ENCODE measurements at places on chromosomes 2 and 18.

DNA sequence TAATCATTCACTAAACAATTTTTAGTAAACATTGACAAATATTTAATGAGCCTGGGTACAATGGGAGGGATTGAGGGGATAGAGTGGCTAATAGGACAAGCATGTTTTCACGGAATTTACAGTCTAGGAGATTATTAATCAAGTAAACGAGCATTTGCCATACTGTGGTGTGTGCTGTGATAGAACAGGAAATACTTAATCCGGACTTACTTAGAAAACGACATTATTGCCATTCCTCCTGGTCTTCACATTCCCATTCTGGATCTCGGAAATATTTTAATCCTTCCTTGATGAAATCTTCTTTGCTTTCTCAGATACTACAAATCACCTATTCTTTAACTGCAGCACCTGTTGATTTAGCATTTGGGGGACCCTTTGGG, 905 bp downstream of the TTLL4 start:
- DNase-seq, result peak; percentile 59

DNA sequence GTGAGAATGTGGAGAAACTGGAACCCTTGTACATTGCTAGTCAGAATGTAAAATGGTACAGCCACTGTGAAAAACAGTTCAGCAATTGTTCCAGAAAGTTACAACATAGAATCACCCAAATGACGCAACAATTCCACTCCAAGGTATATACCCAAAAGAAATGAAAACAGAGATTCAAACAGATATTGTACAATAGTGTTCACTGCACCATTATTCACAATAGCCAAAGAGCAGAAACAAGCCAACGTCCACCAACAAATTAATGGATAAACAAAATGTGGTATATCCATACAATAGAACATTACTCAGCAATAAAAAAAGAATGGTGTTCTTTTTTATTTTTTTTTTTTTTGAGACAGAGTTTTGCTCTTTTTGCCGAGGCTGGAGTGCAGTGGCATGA, 10.9 kb downstream of the CLASP1 start:
- DNase-seq, result peak; percentile 34

DNA sequence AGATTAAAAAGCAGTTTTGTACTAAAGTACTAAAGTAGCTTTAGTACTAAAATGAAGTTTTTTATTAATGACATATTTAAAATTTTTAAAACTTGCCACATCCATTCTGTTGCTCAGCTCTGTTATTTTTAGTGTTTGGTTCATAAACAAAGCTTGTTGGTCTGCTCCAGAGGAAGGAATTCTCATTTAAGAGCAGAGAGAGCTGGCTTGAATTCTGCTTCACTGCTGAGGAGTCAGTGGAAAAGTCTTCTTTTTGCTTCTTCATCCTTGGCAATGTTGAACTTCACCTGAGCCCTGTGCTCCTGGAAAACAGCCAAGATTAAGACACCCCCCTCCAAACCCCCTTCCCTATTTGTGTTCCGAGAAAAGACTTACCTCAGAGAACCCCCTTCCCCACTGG, 40.6 kb downstream of the TMEM87B start:
- DNase-seq, result peak; percentile 50

DNA sequence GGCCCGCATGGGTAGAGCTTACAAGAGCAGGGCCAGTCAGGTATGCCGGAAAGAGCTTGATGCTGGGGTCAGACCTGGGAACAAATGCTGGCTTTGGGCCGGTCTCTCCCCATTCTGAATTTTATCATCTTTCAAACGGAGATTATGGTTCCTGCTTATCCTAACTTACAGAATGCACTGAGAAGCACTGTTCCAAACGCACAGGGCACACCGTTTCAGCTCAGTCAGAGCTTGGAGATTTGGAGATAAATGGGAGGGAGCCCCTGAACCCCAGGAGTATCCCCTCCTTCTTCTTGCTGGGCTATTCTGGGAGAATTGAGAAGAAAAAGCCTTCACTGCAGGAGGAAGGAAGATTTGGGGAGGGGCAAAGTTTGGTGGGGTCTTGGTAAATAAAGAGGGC, 169.4 kb downstream of the DDX1 start:
- no peak for DNase-seq

DNA sequence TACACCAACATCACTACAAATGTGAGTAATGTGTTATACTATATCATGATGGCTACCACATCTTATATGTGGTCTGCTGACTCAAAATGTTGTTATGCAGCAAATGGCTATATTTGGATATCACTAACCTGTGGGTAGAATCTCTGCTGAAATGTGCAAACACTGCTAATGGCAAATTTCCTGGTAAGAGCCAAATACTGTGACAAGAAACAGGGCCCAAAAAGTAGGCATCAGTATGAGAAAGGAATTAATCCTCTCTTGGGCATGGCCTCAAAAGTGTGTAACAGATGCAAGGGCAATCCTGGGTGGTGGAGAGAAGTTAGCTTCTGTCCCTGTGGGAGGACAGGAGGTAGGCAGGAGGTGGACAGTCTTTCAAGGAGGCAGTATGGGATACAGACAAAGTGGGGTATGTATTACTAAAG, 13.3 kb downstream of the ATF2 start:
- peak; percentile 69 for DNase-seq

DNA sequence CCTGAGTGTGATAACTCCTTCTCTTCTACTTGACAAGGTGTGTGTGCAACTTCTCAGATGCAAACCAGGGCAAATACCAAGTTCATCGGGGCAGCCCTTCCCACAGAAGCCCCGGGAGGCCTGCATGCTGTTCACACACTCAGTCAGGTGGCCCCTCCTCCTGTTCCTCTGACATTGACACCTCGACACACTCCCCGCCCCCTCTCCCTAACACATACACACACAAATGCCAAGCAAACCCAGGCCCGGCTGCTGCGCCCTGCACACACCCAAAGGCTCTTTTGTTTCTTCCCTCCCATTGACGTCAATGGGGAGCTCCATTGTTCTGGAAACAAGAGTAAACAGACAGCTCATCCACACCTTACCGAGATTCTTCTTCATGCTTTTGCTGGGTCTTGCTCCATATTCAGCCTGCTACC, 1.7 kb upstream of the PER2 start:
- no peak for DNase-seq

DNA sequence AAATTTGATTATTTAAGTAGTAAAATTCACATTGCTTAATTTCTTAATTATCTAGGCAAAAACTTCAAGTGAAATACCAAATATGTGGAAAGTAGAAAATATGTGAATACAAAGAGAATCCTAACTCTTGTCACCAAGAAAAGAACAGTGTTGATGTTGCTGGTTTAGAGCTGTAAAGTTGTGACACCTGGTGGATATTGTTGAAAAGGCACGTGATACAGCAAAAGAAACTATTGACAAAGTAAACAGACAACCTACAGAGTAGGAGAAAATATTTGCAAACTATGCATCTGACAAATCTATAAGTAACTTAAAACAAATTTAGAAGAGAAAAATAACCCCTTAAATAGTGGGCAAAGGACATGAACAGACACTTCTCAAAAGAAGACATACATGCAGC, 25.6 kb upstream of the ZC3H15 start:
- DNase-seq, result peak; percentile 24

DNA sequence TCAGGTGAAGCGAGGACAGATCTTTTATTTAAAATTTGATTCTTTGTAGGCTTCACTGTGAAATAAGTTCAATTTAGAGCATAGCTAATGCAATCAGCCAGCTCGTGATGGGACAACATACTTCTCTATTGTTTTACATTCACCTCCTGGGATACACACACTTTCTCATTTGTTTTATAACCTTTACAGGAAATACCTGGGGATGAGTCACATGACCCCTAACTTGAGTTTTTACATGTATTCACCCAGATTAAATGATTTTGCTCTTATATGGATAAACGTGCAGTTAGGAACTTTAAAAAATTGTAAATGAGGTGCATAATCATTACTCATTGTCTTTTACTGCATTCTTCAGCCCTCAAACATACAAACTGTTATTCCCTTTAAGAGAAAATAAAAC, 152.1 kb downstream of the NEDD4L start:
- no peak for DNase-seq

GRCh38 chr2:177118636-177119035, 94.0 kb upstream of the HNRNPA3 start:
- DNase-seq, result no peak

- DNase-seq, result no peak
Observed at GRCh38 chr18:77572537-77572936, 322.9 kb downstream of the GALR1 start.

DNA sequence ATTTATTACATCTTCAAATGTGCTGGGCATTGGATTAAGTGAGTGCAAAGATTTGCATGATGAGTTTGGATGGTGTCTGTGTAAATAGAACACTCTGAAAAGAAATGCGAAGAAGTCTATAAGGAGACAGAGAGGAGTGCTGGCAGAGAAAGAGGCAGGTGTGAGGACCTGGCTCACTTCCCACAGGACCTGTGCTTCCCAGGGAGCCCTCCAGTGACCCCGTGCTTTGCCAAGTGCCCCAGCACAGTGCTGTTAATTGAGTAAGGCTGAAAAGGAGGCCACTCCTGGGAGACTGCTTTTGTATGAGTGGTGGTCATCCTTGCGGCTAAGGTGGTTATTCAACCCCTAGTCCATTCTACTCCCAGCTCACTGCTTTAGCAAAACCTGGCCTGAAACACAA, 230.8 kb downstream of the OSR1 start:
- no peak for DNase-seq

DNA sequence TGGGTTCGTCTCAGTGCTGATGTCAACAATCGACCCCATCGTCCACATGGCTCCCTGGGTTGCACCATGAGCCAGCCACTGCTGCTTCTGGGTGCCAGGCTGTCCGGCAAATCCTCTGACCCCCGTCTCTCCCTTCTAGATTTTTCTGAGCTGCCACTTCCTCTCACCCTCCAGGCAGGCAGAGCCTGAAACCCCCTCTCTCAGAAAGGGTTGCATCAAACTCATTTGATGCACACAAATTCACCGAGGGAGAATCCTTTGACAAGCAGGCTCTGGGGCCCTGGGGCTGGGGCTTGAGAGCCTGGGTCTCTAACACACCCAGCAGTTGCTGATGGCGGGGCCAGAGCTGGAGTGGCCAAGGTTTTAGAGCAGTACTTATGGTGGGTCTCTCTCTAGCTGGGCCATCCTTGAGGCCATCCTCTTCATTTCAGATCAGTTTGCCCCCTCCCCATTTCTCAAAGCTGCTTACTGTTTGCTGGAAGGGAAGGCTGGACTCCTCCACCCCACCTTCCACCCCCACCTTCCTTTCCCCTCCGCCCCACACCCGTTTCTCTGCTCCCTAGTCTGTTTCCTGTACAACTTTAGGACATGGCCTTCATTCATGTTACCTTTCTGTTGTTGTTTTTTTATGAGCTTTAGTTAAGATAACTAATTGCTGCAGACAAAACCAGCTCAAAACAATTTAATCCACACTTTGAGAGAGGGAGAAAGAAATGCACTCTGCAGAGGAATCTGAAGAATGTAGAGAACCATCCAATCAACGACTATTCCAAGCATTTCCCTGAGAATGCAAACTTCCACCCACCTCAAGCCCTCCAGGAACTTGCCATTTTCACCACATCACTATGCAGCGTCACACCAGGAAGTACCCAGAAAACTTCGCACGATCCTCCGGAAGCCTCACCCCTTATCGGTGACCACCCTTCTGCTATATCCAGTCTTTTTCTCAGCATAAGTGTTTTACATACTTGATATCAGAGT, 69.5 kb downstream of the ARL4C start:
- peak; percentile 94 for DNase-seq
